D341Med (cell line): ENCODE measurements at places on chromosomes 2 and 18.

DNA sequence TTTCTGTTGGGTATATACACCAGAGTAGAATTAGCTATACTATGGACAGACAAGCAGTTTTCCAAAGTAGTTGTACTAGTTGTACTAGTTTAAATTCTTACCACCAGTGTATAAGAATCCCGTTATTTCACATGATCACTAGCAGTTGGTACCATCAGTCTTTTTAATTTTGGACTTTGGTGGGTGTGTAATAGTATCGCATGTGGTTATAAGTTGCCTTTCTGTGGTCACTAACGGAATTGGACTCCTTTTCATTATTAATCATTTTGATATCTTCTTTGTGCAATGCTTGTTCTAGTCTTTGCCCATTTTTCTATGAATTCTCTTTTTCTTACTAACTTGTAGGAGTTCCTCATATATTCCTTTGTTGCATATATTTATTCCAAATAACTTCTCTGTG is 89.8 kb downstream of the ASXL2 start:
- no peak for DNase-seq

GRCh38 chr2:176926453-176926852 is 286.1 kb upstream of the HNRNPA3 start:
- no peak for DNase-seq

DNA sequence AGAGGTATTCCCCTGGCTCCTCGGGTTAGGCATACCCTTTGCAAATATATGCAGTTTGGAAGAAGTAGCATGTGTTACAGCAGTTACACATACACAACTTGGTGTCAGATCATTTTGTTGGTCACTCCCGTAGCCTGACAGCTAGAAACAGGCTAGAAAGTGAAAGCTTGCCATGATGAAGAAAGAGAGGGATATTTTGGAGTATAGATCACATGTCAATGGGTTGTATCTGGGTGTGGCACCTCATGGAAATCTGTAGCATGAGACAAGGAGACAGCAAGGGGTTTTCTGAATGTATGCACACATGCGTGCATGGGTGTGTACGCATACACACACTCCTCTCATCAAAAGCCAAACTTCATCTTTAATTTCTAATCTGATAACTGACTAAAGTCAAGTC is 1914.5 kb upstream of the PIK3C3 start:
- DNase-seq: no peak

- no peak for DNase-seq
Measured at GRCh38 chr18:58977801-58978200, 113.1 kb downstream of the ZNF532 start.

GRCh38 chr2:107681936-107682335 is 144.8 kb upstream of the RGPD4 start:
- peak; percentile 35 for DNase-seq

GRCh38 chr2:19623488-19623887 is 265.1 kb upstream of the OSR1 start:
- no peak for DNase-seq

GRCh38 chr2:186255823-186256222 is 230.2 kb upstream of the ZC3H15 start:
- DNase-seq: no peak

- DNase-seq: no peak
Measured at GRCh38 chr2:173090973-173091660, 15.5 kb downstream of the MAP3K20 start.

- DNase-seq: peak; percentile 21
Measured at GRCh38 chr2:107927034-107927534, 59.2 kb upstream of the SLC5A7 start.

- peak; percentile 5 for DNase-seq
Measured at GRCh38 chr2:71478806-71479205, 25.4 kb downstream of the DYSF start.

DNA sequence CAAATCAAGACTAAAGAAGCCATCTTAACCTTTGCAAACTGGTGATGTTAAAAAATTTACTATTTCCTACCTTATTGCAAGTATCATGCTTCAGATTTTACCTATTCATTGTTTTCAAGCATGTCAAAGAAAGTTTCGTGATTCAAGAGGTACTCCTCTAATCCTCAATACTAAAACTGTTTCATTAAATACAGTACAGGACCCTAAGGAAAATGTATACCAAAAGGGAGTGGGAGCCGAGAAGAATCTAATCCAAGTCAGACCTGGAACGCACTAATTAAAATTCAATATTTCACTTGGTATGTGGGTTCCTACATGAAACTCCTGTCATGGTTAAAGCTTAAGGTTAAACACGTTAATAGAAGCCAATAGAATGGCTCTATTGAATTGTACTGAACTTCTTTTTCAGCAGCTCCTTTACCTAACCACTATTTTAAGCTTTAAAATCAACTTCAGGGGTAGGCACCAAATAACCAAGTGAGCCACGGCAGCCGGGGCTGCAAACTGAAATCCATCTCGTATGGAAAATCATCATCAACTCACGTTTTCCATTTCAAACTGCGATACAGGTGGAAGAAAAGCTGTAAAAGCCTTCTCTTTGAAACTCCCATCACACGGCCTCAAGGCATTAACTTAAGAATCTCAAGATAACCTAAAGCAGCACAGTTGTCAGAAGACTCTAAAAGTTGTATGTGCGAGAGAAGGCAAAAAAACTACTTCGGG is 188.8 kb downstream of the ZEB2 start:
- no peak for DNase-seq

GRCh38 chr2:144472911-144473310 is 47.0 kb downstream of the ZEB2 start:
- no peak for DNase-seq

- DNase-seq: no peak
Measured at GRCh38 chr2:207549145-207549544, 19.4 kb downstream of the CREB1 start.

GRCh38 chr2:75447176-75447575 is 113.6 kb downstream of the EVA1A start:
- no peak for DNase-seq

DNA sequence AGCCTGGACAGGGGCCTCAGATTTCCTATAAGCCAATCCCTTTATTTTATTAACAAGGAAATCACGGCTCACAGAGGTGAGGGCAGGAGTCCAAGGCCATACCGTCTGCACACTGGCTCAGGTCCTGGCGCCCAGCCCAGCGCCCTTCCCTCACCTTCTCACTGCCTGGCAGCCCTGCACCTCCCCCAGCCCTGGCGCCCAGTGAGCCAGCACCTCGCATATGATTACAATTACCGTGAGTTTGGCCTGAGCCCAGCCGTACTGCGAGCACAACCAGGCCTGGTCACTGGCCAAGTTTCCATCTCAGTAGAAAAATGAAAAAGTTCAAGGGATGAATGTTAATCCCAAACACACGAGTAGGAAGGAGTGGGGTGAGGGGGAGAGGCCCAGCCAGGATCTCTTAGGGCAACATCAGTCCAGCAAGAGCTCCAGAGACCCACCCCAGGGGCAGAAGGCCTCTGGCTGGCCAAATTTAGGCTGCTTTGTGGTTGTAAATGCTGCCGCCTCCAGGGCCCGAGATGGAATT is 68.4 kb downstream of the MCFD2 start:
- peak; percentile 54 for DNase-seq

DNA sequence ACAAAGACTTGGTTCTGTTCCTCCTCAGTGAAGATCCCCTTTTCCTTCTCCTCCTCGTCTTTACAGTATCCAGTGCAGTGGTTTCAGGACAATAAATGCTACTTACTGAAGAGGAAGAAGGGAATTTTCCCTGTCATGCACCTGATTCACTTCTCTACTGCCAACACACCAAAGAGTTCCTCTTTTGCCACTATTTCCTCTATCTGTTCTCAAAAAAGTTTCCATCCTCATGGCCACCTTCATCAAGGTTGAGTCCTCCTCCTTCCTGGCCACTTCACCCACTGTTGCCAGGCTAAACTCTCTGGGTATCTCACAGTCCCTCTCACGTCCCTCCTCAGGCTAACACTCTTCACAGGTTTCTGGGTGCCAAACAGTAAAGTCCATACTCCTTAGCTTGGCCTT is 41.7 kb downstream of the PLEKHM3 start:
- DNase-seq: no peak

GRCh38 chr2:213923543-213923942 is 487.3 kb upstream of the VWC2L start:
- no peak for DNase-seq

- no peak for DNase-seq
Measured at GRCh38 chr2:110852541-110853263, 120.3 kb downstream of the ACOXL start.

GRCh38 chr2:140873915-140874531 is 1256.8 kb downstream of the LRP1B start:
- DNase-seq: no peak

GRCh38 chr2:8676191-8676920 is 5.5 kb upstream of the ID2 start:
- no peak for DNase-seq

DNA sequence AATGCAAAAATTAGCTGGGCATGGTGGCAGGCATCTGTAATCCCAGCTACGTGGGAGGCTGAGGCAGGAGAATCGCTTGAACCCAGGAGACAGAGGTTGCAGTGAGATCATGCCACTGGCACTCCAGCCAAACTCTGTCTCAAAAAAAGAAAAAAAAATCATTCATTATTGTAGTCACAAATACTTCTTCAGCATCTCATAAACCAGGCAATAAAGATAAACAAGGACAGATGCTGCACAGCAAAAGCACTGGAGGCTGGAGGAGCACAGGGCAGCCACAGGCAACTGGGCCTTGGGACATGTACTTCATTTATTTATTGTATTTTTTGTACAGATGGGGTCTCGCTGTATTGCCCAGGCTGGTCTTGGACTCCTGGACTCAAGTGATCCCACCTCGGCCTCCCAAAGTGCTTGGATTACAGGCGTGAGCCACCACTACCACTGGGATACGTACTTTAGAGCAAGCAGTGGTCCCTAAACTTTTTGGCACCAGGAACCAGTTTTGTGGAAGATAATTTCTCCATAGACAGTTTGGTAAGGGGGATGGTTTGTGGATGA is 16.8 kb upstream of the MAT2A start:
- DNase-seq: no peak

DNA sequence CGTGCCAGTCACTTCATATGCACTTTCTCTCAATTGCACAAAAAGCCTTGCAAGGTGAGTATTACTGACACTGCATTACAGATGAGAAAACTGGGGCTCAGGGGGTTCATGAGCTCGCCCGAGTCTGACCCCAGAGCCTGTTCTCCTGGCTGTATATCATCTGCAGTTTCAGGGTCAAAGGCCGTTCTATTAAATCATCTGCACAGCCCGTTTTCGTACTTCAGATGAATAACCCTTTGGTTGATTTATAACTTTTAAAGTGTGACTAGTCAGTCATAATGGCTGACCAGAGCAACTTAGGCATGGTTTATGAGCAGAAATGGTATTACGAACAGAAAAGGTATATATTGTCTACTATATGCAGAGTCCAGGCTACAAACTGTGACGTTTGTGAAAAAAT is 35.3 kb upstream of the NPAS2 start:
- no peak for DNase-seq

GRCh38 chr2:190819840-190820301 is 60.8 kb upstream of the GLS start:
- DNase-seq: no peak

GRCh38 chr2:52391621-52392020 is 1359.7 kb upstream of the NRXN1 start:
- DNase-seq: no peak

- DNase-seq: no peak
Measured at GRCh38 chr2:47221039-47221438, 65.9 kb upstream of the STPG4 start.

- DNase-seq: no peak
Measured at GRCh38 chr2:211939177-211939576, 599.4 kb downstream of the ERBB4 start.

DNA sequence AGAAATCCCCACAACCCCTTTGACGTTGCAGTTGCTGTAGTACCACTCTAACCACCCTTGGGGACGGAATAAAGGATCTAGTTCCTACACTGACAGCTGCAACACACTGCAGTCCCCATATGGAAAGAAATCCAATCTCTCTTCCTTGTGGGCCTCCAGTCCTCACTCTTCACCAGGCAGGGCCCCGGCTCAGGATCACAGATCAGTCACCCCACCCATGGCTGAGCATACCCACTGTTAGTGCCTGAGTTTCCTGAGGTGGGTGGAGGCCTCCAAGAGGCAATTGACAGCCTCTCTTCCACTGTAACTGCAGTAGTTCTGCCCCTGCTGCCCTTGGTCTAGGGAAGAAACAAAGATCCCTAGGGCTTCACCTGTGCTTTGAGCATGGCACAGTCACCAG is 670.0 kb upstream of the CDH2 start:
- DNase-seq: no peak

GRCh38 chr2:24909555-24910177 is 10.4 kb downstream of the ADCY3 start:
- no peak for DNase-seq

DNA sequence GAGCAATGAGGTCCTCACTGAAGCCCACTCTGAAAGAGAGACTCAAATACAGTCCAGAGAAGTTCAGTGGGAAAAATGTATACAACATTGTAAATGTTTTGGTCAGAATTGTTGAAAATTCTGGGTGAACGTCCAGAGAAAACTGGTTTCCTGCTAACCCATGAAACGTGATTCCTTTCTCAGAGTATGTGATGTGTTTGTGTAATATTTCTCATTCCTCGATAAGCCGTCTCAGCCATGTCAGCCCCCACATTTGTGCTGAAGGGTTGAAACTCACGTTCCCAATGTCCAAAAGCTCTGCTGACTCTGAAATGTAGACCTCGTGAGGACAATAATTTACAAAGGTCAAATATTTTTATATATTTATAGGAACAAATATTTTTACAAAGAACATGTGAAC is 51.6 kb downstream of the BMP10 start:
- no peak for DNase-seq

DNA sequence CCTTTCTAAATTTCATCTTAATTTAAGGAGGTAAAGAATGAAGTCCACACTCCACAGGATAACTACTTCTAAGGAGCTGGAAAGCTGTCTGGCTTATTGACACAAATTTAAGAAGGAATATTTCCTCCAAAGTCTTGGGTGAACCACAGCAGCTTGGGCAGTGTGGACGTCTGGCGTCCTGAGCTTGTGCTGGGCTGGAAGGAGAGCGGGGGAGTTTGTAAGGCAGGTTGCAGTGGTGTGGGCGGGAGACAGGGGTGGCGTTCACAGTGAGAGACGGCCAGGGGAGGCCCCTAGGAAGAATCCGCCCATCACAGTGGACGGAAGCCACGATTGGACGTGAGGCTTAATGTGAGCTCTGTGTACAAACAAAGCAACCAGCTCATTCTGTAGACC is 25.7 kb downstream of the ADI1 start:
- no peak for DNase-seq

GRCh38 chr2:54041135-54041534 is 70.3 kb upstream of the PSME4 start:
- DNase-seq: no peak

- DNase-seq: peak; percentile 18
Measured at GRCh38 chr2:113818382-113818951, 62.0 kb upstream of the SLC35F5 start.
